ENCODE measurements at places on chromosomes 5 and 9.

GRCh38 chr5:143922718-143923117, 110.8 kb downstream of the HMHB1 start:
- no peak for DNase-seq

DNA sequence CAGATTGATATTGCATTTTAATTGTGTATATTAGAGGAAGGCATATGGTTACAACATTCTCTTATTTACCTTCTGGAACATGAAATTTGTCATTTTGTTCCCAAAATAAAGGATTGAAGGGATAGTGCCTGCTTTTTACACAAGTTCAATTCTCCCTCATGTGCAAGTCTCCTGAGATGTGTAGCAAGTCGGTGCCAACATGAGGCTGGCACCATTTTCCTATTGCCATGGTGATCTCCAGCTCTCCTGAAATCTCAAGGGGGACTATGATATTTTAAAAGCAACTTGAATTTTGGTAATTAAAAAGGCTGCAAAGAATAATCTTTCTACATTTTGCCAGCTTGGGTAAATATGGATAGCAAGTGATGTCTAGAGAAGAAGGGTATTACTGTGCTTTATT, 693.3 kb upstream of the WWC1 start:
- DNase-seq, result no peak

- DNase-seq, result peak; percentile 42
These were observed 163.2 kb downstream of the ARRDC3 start for GRCh38 chr5:91219803-91220371.

DNA sequence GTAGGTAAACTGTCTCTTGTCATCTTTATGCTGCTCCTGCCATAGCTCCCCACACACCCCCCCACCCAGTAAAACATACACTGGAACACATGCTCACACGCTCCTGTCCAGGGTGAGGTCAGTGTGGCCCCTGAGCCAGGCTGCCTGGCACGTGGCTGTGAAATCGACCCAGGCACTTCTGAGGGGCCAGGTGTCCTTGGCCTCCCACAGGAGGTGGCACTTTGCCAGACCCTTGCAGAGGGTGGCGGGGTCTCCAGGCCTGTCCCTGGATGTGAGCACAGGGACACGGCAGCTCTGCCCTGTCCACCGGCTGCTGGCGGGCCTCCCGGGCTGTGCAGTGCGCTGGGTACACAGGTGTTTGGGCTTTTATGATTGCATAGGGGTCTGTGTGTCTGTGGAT, 10.0 kb upstream of the CRB2 start:
- DNase-seq, result no peak

DNA sequence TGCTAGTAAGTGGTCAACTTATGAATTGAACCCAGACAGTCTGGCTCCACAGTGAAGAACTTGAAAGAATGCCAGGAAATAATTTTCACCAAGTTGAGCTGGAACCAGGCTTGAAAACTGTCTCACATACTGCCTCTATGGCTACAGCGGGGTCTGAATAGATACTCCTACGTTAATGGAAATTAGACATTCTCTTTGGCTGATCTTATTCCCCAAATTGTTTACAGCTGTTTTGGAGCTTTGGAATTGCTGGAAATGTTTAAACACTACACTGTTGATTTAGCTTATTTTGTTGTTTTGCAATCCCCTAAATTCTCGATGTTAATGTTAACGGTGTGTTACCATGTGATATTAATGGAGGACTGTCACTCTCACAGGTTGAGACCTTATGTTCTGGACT, 146.4 kb downstream of the FBXL7 start:
- no peak for DNase-seq

DNA sequence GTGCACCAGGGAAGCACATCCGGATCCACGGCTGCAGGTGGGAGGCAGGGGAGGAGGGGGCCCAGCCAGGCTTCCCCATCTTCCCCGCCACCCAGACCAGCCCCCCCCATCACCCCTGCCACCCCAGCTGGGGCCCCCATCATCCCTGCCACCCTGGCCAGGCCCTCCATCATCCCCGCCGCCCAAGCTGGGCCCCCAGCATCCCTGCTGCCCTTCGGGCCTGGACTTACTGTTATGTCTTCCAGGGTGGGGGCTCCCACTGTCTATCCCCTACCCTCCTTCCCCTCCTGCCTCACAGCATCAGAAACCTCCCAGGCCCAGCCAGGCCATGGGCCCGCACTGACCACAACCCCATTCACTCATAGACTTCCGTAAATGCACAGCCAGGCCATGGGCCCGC, 27.5 kb downstream of the SLC6A18 start:
- DNase-seq, result no peak

GRCh38 chr9:72292874-72293607, 72.0 kb downstream of the ZFAND5 start:
- no peak for DNase-seq

DNA sequence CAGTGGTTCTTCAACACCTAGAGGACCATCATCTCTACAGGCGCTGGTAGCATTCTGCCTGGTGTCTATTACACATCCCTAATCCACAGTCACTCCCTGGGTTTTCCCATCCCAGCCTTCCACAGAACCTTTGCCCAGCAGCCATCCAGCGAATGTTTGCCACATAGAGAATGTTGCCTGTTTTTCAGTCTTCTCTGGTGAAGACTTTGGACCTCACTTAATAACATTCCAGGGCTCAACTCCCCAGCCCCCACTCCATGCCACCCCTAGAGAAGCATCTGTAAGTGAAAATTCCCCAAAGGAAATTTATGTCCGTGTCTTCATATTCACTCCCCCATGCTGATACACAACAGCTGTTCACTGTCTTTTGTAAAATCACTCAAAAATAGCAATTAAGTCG, 249.6 kb downstream of the AOPEP start:
- no peak for DNase-seq

- DNase-seq, result no peak
These were observed 170.3 kb upstream of the FTMT start for GRCh38 chr5:121681229-121681855.

GRCh38 chr5:36841677-36842076, 34.9 kb upstream of the NIPBL start:
- DNase-seq, result no peak

- peak; percentile 29 for DNase-seq
These were observed 44.0 kb upstream of the SVEP1 start for GRCh38 chr9:110623462-110624025.

GRCh38 chr9:123235448-123235847, 32.9 kb downstream of the STRBP start:
- no peak for DNase-seq

GRCh38 chr9:137683262-137683864, 64.6 kb downstream of the EHMT1 start:
- no peak for DNase-seq

- DNase-seq, result no peak
These were observed 61.8 kb downstream of the C6 start for GRCh38 chr5:41151564-41151963.

DNA sequence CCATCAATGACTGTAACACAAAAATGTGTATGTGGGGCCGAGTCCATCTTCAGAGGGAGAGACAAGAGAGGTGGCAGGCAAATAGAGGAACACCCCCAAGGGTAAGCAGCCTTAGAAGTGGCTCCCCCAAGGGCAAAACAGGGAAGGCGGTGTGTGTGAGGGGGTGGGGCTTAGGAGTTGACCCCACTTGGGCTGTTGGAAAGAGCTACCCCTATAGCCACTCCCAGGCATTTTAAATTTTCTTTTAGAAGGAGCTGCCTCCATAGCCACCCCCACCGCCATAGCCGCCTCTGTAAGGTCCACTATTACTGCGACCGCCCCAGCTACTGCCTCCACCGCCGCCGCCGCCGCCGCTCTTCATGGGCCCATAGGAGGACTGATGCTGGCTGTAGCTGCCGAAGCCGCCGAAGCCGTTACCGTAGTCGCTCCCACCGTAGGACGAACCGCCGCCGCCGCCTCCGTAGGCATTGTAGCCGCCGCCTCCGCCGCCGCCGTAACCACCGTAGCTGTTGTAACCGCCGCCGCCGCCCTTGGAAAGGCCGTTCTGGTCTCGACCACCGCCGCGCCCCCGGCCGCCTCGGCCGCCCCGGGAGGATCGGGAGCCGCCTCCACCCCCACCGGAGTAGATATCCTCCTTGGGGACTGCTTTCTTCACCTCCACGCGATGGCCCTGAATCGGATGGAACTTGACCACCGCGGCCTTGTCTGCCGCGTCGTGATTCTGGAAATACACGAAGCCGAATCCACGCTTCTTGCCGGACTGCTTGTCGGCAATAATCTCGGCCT, 1.1 kb downstream of the HNRNPA0 start:
- DNase-seq, result peak; percentile 62

- no peak for DNase-seq
These were observed 28.3 kb upstream of the RXRA start for GRCh38 chr9:134298000-134298399.

DNA sequence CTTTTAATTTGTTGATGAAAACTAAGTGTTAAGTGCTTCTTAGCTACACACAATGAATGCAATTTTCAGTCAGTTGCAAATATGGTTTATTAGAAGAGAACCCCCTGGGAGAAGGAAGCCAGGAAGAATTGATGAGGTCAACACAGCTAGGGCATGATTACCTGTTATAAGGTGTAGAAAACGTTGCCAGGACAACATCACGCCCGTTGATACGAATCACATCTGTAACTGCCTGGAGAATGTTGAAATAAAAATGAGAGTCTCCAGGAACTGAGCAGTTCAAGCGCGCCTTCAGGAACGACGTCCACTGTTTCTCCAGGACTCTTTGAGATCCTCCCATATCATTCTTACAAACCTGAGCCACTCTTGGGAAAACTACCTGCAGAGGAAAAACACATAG, 88.0 kb downstream of the SEMA6A start:
- no peak for DNase-seq

DNA sequence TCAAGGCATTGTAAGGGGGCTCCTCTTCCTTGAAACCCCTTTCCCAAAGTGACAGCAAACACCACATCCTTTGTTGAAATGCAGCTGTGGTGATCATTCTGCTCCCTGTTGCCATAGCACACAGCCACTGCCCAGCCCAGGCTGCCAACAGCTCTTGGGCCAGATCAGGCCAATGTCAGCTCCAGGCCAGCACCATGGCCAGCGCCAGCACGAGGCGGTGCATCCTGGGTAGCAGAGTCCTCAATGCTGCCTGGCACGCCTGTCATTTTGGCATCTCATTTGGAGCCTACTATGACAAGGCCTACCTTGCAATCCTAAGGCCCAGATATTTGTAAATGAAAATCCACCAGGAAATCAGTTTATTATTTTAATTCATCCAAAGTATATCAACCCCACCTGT, 390.6 kb downstream of the DNAH5 start:
- DNase-seq, result no peak

GRCh38 chr9:78828521-78828920, 531.6 kb downstream of the PSAT1 start:
- no peak for DNase-seq

DNA sequence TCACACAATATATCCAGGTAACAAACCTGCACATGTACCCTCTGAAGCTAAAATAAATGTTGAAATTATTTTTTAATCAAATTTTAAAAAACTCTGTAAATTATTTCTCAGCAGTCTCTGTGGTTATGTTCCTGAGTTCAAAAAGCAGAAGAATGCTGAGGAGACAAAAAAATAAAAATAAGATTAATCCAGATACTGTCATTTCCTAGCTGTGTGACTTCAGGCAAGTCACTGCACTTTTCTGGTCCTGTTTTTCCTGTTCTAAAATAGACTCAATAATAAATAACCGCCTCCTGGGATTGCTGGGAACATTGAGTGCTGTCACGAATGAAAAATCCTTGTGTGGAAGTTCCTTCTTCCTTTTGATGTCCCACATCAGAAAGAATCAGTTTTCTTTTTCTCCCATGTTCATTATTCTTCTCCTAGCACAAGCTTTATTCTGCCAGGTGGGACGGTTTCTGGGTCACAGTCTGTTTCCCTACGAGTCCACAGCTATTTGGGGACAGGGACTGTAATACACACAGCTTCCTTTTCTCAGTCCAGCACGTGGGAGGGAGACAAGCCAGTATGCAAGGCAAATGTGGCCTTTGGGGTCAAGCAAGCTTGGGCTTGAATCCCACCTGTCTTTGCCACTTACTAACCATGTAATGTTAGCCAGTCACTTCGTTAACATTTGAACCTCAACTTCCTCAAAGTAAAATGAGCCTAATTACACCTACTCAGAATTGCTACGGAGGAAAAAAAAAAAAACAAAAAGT, 156.9 kb downstream of the TRIM32 start:
- DNase-seq, result no peak

GRCh38 chr5:88875341-88876234, 7.4 kb downstream of the MEF2C start:
- no peak for DNase-seq

GRCh38 chr9:132031467-132032237, 48.0 kb downstream of the MED27 start:
- DNase-seq, result no peak

DNA sequence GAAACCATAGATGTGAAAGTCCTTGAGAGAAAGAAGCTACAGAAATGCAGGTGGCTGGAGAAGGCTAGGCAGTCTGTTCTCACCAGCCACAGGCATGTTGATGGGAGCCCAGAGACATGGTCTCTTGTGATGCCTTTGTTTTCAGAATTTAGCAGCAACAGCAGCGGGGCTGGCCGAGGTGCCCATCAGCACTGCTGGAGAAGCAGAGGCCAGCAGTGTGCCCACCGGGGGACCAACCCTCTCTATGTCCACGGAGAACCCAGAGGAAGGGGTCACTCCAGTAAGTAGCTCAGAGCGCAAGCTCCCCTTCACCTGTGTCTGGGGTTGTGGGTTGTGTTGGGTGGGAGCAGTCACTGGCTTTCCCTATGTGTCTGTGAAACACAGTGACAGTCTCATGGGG, 59.6 kb downstream of the COL15A1 start:
- peak; percentile 18 for DNase-seq

DNA sequence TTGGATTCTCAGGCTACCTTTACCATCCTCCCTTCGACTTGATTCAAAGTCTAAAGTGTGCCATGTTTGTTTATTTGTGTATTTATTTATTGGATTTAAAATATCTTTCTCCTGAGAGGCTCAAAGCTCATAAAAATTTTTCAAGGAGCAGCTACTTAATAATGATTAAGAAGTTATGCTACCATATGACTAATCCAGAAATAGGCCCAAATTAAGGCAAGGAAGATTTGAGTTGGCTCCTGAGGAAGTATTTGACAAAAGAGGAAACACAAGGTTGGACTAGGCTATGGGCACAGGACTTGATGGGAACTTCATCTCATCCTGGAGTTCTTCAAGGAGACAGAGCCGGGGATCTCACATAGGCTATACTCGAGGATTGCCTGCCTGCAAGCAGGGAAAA, 22.4 kb upstream of the PPP2CA start:
- no peak for DNase-seq

DNA sequence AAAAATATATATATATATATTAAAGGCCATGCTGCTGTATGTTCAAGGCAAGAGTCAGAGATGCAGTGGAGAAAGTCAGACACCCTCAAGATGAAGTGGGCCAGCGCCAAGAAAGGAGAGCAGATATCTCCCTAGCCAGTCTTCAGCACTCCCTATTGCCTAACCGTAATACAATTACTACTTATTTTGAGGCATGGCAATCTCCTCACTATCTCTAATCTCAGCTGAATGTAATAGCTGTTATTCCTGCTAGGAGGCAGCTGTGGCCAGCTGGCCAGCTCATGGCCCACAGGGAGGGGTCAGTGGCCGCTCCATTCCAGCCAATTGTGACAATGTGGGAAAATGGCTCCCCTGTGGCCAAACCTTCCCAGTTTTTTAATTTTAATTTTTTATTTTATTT, 87.5 kb upstream of the FBXW11 start:
- DNase-seq, result no peak
